Hepatocyte (in vitro differentiated cells): ENCODE measurements at places on chromosomes 6 and 20.

DNA sequence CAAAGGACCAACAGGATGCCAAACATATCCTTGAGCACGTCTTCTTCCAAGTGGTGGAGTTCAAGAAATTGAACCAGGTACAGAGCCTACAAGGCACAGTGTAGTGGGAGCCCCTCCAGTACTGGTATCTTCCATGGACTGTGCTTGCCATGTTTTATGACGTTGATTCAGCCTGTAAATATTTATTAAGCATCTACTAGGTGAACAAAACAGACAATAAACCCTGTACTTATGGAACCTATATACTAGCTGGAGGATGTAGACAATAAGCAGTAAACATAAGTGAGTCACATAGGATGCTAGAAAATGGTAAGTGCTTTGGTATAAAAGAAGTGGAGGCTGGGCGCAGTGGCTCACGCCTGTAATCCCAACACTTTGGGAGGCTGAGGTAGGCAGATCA, 24.4 kb upstream of the MYBL2 start:
- H3K36me3 ChIP-seq: no peaks in the 10 kb centered on the region
- no peaks in the 10 kb centered on the region for H3K4me1 ChIP-seq
- no peaks in the 10 kb centered on the region for H3K27me3 ChIP-seq
- H3K4me3 ChIP-seq: no peak overlapping the region
- no peak for DNase-seq
- no peak overlapping the region for H3K27ac ChIP-seq

DNA sequence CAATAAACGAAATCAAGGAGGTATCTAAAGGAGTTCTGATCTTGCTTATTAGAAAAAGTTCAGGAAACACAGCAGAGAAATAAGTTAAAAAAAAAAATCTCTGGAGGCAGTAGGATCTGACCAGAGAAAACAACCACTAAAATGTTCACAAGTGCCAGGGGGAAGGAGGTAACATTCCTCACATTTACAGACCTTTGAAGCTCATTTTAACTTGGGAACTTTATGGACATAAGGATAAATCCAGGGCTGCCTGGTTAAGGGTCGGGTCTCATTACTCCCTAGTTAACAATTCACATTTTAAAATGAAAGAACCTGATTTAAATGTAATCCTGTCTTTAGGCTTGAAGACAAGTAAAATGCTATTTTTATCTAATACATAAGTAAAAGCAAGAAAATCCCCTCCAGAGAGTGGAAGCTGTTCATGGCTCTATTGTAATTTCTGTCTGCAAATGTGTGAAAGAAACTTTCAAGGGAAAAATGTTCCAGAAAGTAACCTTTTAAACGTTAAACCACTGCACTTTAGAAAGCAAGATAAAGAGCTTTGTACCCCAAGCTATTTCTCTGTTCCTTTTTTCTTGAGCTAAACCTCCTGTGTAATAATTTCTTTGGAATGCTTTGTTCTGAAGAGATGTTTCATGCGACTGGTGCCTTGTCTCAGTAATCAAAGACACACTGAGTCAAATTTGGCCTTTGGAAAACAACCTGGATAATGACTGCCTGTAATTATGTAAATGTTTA, 38.2 kb downstream of the MYLIP start:
- DNase-seq: no peak
- no peaks in the 10 kb centered on the region for H3K36me3 ChIP-seq
- H3K27ac ChIP-seq: peak overlapping the region; percentile 43
- H3K4me1 ChIP-seq: peaks cover 25% of the 10 kb centered on the region
- no peaks in the 10 kb centered on the region for H3K27me3 ChIP-seq

DNA sequence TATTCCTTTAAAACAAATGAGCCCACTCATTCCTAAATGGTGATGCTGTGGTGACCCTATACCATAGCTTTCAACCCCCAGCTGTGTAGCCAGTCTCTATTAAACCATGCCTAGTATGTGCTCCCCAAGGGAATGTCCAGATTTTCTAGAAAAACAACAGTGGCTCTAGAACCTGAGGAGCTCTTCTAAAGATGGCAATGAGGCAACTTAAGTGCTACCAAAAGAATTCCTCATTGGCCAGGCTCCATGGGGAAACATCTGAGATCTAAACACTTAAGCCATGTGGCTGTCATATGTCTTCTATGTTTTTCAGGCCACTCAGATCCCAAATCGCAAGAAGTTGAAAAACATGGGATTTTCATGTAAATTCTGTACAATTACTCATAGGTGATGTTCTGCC, 191.0 kb downstream of the TPBG start:
- H3K27me3 ChIP-seq: no peaks in the 10 kb centered on the region
- no peaks in the 10 kb centered on the region for H3K36me3 ChIP-seq
- no peak overlapping the region for H3K27ac ChIP-seq
- DNase-seq: no peak

DNA sequence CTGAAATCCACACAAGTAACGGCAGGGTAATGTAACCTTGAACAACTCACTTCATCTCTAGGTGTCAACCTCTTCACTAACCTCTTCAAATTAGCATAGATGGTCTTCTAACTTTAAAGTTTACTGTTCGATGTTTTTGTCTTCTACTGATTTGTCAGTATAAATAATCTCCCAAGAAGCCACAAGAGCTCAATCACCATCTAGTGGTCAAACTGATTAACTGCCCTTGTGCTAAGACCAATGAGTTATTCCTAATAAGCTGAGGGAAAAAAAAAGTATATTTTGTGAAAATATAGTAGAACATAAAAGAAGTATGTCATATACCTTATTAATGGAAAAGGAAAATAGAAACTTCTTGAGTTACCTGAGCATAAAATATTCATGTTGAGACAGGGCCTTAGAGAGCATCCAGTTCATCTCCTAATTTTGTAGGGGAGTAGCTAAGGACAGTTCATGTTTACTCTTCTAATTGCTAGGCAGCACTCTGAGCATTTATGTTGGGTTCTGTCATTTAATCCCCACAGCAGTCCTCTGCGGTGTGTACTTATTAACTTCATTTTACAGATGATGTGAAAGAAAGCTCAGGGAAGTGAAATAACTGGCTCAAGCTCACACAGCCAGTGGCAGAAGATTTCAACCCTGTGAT, 317.1 kb downstream of the ESR1 start:
- H3K4me1 ChIP-seq: no peaks in the 10 kb centered on the region
- peak; percentile 54 for DNase-seq
- no peak overlapping the region for H3K4me3 ChIP-seq
- no peaks in the 10 kb centered on the region for H3K27me3 ChIP-seq

- H3K4me1 ChIP-seq: peaks cover 5% of the 10 kb centered on the region
- no peaks in the 10 kb centered on the region for H3K27me3 ChIP-seq
- DNase-seq: no peak
- no peak overlapping the region for H3K4me3 ChIP-seq
These were observed 197.8 kb downstream of the OGFRL1 start for GRCh38 chr6:71486461-71486860.

- H3K36me3 ChIP-seq: no peaks in the 10 kb centered on the region
- DNase-seq: no peak
- no peaks in the 10 kb centered on the region for H3K27me3 ChIP-seq
- no peaks in the 10 kb centered on the region for H3K4me1 ChIP-seq
- H3K4me3 ChIP-seq: no peak overlapping the region
- no peak overlapping the region for H3K27ac ChIP-seq
These were observed 49.9 kb downstream of the PPP1R16B start for GRCh38 chr20:38855356-38855755.
